ENCODE measurements at places on chromosomes 3 and 15.

DNA sequence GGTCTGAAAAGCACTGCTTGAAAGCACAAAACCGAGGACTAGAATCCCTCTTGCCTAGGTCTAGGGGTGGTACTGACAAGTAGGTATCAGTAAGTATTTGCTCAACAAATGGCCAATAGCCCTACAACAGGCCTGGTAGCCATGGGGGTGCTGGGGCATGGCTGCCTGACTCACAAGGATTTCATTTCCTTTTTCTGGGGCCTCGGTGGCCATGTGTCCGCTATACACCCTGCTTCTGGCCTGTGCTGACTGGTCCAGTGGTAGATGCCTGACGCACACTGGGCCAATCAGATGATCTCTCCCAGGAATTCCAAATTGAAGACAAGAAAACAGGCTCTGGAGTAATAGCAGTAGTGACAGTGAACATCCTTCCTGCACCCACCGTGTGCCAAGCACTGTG lies 29.4 kb downstream of the MELTF start:
- no peak for DNase-seq

- DNase-seq: no peak
These were observed 743.7 kb upstream of the NECTIN3 start for GRCh38 chr3:110327870-110328269.

DNA sequence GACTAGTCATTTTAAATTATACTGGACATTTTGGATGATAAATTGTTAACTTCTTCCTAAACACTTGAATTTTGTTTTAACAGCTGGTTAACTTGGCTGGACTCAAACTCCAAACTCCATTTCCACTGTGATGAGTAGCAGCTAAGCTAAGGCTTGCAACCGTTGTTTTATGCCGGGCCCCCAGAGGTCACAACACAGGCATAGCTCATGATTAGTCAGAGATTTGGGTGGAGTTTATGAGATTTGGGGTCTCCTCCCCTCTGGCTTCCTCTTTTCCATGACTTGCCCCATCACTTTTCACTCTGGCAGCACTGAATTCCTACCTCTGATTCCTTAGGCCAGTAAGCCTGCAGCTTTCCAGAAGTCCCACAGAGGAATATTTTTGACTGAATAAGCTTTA lies 12.8 kb downstream of the THAP10 start:
- DNase-seq: no peak

- DNase-seq: no peak
These were observed 4.0 kb upstream of the DENND6A start for GRCh38 chr3:57696801-57697321.

GRCh38 chr15:70101459-70102113 lies 3.9 kb upstream of the TLE3 start:
- peak; percentile 58 for DNase-seq

GRCh38 chr15:75229191-75230015 lies 27.7 kb downstream of the C15orf39 start:
- no peak for DNase-seq

Measured in NCI-H187 (cell line).